Right renal cortex interstitium (tissue), 3 donors: ENCODE measurements at places on chromosomes 3 and 15. TPM values are rescaled to one million over a fixed set of nuclear protein-coding genes. Genes with fewer than 3 reads are reported as not detected.

HIGD2B gene
- not detected for polyA plus RNA-seq

ACTC1 gene
- polyA plus RNA-seq, result 1.0 TPM

CRYGS gene
- polyA plus RNA-seq, result 5.3 TPM

TGM4 gene
- 0.11 TPM for polyA plus RNA-seq

MME gene
- 491 TPM for polyA plus RNA-seq

STXBP5L gene
- polyA plus RNA-seq, result 0.32 TPM

SLCO3A1 gene
- polyA plus RNA-seq, result 14.7 TPM

APBA2 gene
- 12.0 TPM for polyA plus RNA-seq

GALNT15 gene
- 2.4 TPM for polyA plus RNA-seq

PRTG gene
- polyA plus RNA-seq, result 12.7 TPM

SNX22 gene
- polyA plus RNA-seq, result 1.1 TPM

AADACL2 gene
- not detected for polyA plus RNA-seq

TGM5 gene
- not detected for polyA plus RNA-seq

RPLP1 gene
- 1,166 TPM for polyA plus RNA-seq

ADAMTS9 gene
- 139 TPM for polyA plus RNA-seq

GOLGA6B gene
- polyA plus RNA-seq, result not detected

TRIM71 gene
- polyA plus RNA-seq, result 7.4 TPM

C15orf62 gene
- polyA plus RNA-seq, result 1.9 TPM

CORO2B gene
- 20.4 TPM for polyA plus RNA-seq

ATP13A5 gene
- polyA plus RNA-seq, result not detected

LINGO1 gene
- 14.0 TPM for polyA plus RNA-seq

DPPA2 gene
- polyA plus RNA-seq, result 0.76 TPM

PGBD4 gene
- 2.0 TPM for polyA plus RNA-seq
